ENCODE measurements at places on chromosomes 12 and 14. TPM values are rescaled to one million over a fixed set of nuclear protein-coding genes. Genes with fewer than 3 reads are reported as not detected.
A peak's percentile ranks its signal among the peaks of the same experiment; 100 is the strongest.

DNA sequence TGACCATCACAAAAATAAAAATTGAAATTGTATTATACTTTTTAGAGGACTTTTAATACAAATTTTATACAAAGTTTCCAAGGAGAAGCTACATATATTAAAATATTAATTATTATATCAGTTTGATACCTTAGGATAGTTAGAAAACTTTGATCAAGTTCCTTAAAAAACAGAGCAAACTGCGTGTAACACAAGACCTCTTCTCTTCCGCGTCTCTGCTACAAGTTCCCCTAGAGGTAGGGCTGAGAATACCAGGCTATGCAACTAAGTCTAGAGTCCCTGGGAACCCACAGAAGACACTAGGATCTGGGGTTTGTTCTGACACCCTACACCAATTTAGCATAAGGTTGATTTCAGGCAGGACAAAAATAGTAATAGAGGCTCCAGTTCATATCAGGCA, 319.0 kb downstream of the FOXG1 start:
- no peaks in the 10 kb centered on the region for H3K36me3 ChIP-seq
- H3K27me3 ChIP-seq: no peaks in the 10 kb centered on the region
- H3K27ac ChIP-seq: no peak overlapping the region
- DNase-seq: no peak
- no peaks in the 10 kb centered on the region for H3K4me1 ChIP-seq

- peaks cover 4% of the 10 kb centered on the region for H3K4me1 ChIP-seq
- H3K4me3 ChIP-seq: no peak overlapping the region
- no peak overlapping the region for H3K27ac ChIP-seq
- H3K27me3 ChIP-seq: no peaks in the 10 kb centered on the region
- no peaks in the 10 kb centered on the region for H3K36me3 ChIP-seq
- no peak for DNase-seq
Measured at GRCh38 chr12:49507139-49507538, 31.7 kb upstream of the KCNH3 start.

DNA sequence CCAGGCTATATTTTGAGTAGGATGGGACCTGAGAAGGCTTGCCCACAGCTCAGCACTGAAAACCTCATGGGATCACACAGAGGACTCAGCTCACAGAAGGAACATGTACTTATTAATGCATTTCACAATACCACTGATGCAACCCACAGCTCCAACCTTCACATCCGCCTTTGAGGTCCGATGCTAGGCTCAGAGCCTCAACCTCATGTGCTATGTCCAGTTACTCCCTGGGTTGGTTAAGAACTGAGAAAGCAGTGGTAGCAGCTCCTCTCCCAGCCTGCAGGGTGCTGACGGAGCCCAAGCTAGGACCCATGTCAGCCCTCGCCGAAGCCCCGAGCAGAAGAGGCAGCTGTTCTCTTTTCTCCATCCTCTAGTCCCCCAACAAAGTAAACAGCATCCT, 52.9 kb downstream of the SPTB start:
- no peak overlapping the region for H3K4me3 ChIP-seq
- peaks cover 31% of the 10 kb centered on the region for H3K27me3 ChIP-seq
- H3K27ac ChIP-seq: no peak overlapping the region

DNA sequence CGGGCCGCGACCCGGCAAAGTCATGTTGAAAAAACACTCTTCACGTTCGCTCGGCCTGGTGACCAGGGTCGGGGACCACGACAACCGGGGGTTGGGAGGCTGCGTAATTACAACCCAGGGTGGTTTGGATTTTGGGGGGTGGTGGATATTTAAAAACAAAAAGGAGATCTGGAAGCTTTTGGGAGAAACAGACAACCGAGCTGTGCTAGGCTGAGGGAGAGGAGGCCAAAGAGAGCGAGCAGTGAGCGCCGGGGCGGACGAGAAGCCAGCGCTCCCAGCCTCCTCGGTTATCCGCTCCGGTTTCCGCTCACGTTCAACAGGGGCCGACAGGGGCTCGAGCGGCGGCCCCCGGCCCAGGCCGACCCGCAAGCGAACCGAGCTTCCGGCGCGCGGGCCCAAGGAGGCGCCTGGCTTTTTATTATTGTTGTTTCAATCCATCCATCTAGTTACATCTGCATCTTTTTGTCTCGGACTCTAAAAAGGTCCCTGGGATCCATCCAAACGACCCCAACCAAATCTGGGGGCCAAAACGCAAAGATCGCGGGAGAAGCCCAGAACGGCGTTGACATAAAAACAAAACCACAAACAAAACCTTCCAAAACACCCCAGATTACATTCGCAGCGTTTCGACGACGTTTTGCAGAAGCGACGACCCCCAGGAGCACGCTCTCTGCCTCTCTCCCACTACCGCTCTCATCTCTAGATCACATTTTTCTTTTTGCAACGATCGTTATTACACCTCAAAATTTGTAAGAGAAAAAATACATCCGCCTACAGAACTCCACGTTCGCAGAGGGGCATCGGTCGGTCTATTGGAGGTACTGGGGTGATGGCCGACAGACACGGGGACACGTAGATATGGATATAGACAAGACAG, 771 bp downstream of the OTX2 start:
- DNase-seq: no peak
- no peak overlapping the region for H3K4me3 ChIP-seq
- H3K36me3 ChIP-seq: no peaks in the 10 kb centered on the region
- no peaks in the 10 kb centered on the region for H3K4me1 ChIP-seq
- peaks cover 74% of the 10 kb centered on the region for H3K27me3 ChIP-seq

DNA sequence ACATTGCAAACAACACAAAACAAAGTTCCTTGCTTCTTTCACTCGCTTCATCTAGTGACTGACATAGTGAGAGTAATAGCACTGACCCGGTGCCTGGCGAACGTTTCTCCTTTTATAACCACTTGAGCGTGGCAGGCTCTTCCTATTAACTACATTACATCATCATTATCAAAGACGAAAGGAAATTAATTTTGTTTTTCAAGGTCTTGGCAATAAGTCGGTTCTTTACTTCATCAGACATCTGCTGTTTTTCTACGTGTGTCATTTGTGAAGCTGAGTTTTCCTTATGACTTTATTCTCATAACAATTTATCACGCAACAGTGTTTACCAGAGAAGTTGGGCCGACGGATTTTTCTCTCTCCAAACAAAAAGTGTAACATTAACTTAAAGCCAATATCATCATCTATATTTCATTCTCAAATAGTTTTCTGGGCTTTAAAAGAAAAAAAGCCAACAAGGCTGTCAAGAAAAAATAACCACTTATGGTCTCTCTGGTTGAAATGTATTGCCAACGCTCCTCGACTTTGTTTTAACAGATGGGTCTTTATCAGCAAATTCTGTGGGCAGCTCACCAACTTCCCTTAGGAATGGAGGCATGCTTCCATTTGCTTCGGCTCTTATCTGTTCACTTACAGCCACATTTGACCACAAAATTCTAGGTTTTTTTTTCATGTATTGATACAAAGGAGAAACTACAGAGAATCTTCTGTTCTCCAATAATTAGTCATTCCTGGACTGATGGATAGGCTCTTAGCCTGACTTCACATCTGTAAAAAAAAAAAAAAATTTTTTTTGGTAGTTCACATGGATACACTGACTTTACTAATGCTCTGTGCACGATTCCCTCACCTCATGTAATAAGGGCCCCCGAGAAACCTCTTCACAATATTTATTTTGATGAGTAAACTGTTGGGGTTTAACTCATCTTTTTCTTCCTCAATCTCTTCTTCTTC, 97.1 kb upstream of the CDKN3 start:
- no peaks in the 10 kb centered on the region for H3K36me3 ChIP-seq
- H3K4me1 ChIP-seq: no peaks in the 10 kb centered on the region
- no peaks in the 10 kb centered on the region for H3K27me3 ChIP-seq
- H3K27ac ChIP-seq: no peak overlapping the region

DNA sequence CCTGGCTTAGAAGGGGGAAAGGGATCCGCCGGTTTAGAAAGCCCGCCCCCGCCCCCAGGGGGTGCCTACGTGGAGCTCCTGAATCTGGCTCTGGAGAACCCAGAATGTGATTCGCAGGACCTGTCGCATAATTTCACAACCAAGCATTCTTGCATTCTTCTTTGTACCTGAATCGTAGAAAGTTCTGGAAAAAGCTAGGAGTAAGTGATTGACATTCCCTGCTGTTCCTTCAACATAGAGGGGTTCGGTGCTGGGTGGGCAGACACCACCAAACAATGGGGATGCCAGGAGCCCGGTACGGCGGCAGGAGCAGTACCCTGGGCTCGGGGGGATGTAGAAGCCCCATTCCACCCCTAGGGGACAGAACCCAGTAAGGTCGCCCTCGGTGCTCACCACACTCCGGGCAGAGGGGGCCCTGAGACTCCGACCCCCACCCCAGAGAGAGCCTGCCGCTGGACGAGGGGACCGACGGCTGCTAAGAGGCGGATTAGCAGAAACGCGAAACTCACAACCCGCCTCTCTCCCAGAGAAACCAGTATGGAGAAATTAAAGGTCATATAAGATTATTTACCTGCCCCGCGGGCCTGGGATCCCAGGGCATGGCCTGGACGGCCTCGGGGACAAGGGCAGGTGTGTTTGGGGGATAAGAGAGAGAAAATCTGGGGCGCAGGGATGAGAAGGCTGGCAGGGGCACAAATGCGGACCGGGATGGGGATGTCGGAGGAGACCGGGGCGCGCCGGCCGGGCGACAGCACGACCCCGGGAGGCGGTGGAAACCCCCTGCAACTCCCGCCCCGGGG, 520 bp downstream of the CSRP2 start:
- H3K27ac ChIP-seq: no peak overlapping the region
- peak overlapping the region; percentile 91 for H3K4me3 ChIP-seq
- no peaks in the 10 kb centered on the region for H3K36me3 ChIP-seq
- no peak for DNase-seq

DNA sequence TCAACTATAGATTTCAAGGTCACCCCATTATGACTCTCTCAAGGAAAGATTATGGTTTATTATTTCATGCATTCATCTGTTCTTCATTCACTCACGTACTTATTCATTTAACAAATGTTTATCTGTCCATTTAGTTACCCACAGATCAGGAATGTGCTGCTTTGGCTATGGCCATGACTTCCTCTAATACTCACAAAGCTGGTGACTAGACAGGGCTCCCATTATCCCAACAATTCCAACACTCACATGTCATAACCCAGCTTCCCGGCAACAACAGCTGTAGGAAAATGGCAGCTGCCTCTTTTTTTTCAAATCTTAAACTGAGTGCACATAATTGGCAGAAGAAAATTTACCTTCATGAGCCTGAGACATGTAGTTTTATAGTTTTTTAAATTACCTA, 190.8 kb upstream of the CCDC196 start:
- H3K4me1 ChIP-seq: no peaks in the 10 kb centered on the region
- no peaks in the 10 kb centered on the region for H3K36me3 ChIP-seq
- no peak for DNase-seq
- H3K27me3 ChIP-seq: no peaks in the 10 kb centered on the region

DNA sequence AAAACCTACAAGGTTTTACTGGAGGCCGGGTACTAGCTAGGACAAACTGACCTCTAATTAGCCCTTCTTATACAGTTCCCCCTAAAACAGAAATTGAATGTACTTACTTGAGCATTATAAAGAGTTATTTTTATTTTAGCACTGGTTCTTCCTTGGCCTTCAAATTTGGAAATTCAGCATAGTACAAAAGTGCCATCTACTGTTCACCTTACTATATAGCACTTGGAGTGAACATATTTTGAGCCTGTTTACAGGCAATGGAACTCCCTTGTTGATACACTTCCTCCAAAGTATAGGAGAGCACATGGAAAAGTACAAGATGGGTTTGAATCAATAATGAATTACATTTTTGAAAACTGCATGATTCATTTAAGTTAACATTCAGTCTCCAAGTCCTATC, 3.9 kb upstream of the POC1B start:
- H3K27me3 ChIP-seq: no peaks in the 10 kb centered on the region
- H3K4me1 ChIP-seq: peaks cover 4% of the 10 kb centered on the region
- no peak overlapping the region for H3K4me3 ChIP-seq
- DNase-seq: no peak

Gene PCED1B
- total RNA-seq: 53.7 TPM

DNA sequence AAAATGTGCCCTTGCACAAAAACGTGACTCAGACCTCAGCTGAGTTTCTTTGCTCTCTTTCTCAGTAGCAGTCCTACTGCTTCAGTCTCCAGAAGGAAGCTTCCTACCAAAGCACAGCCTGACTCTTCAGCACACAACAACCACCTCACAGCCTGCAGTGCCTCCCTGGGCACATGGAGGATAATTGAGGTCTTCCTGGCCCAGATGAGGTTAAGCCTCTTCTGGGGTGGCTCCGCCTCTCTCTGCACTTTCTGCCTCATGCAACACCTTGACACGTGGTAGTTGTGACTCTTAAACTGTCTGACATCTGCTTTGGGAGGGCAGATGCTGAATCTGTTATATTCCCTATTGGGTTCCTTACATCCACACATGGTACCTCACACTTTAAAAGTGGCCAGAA, 33.8 kb downstream of the GIT2 start:
- H3K27ac ChIP-seq: no peak overlapping the region
- no peak overlapping the region for H3K4me3 ChIP-seq
- H3K27me3 ChIP-seq: no peaks in the 10 kb centered on the region
- peaks cover 79% of the 10 kb centered on the region for H3K36me3 ChIP-seq
- DNase-seq: no peak

DNA sequence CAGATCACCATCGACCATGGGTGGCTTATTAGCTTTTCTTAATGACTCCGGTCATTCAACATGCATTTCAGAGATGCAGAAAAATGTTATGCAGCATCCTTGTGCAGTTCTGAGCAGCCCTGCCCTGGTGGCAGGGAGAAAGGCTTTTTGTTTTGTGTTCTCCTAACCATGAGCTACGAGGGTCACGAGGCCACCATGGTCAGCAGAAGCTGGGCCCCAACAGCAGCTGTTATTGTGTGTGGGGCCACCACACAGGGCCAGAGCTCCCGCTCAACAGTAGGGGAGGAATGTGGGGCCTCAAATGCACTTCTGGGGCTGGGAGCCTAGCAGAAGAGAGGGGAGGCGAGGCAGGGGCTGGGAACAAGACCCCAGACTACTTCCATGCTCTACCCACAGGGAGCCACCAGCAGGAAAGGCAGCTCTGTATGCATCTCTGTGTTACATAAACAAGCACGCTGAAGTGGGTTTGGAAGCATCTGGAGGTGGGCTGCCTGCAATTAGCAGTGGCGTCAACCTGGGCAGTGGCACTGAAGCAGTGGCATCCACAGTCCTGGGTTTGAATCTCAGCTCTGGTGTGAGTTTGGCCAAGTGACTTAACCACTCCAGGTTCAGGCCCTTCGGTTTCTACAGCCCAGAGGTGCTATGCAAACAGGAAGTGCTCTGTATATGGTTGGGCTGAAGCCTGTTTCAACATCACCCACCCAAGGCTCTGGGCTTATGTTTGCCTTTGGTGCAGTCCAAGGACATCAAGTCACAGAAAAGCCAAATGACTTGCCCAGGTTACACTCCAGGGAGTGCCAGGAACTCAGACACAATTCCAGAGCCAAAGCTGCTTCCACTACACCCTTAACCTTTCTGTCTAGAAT, 16.3 kb downstream of the GLTP start:
- peak overlapping the region; percentile 53 for H3K27ac ChIP-seq
- no peak overlapping the region for H3K4me3 ChIP-seq
- no peaks in the 10 kb centered on the region for H3K27me3 ChIP-seq
- H3K4me1 ChIP-seq: peaks cover 22% of the 10 kb centered on the region
- H3K36me3 ChIP-seq: no peaks in the 10 kb centered on the region

Gene KRT75
- not detected for total RNA-seq

DNA sequence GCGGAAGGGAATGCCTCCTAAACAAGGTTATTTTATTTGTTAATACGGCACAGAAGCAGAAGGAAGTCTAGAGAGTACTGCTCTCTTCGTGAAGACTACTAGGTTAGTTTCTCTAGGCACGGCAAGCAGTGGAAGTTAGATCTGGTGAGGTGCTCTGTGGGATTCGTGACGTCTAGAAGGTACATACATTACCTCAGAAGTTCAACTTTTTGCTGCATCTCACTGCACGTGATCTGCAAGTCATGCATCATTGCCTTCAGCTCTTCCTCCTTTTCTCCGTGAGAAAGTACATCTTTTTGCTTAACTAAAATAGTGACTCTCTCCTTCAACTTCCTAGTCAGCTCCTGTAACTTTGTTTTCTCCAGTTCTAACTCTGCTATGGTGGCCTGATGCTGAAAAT, 74.7 kb downstream of the NIN start:
- no peak overlapping the region for H3K27ac ChIP-seq
- no peak for DNase-seq
- H3K4me1 ChIP-seq: no peaks in the 10 kb centered on the region
- H3K27me3 ChIP-seq: no peaks in the 10 kb centered on the region

Measured in T-cell (primary cell).